Activated CD4-positive, CD25-positive, alpha-beta regulatory T cell treated with anti-CD3 and anti-CD28 coated beads, Interleukin-2, amount 50 U/mL, for 72 hours (primary cell): ENCODE measurements at places on chromosomes 3 and 15.

DNA sequence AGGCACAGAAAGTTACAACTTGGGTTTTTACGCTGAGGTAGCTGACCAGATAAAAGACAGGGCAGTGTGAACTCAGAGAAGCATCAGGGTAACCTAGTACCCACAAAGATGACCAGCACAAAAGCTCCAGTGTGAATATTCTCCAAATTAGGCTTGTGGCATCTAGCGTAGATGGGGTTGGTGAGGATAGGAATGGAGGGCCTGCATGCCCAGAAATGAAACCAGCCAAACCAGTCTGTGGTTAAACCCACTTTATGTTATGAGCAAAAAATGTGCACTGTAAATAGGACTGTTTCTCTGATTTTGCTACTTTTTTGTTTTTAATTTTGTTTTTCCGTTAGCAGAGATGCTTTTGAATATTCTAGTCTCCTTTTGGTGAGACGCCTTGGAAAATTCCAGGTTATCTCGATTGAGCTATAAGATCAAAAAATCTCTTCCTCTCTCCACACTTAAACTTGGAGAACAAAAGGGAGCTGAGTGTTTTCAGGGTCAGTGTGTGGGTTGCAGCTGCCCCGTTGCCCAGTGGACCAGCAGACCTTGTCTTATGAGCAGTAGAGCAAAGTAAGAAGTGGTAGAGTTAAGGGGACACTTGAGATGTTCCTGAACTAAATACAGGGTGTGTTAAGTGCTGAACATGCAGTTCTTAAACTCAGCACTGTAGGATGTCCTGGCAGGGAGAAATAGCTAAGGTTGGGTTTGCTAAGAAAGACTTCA, 132.9 kb downstream of the C3orf38 start:
- DNase-seq: no peak

GRCh38 chr3:127150513-127151250, 42.2 kb upstream of the PRR23E start:
- DNase-seq: no peak

GRCh38 chr3:39937315-39937714, 127.9 kb downstream of the MYRIP start:
- no peak for DNase-seq

DNA sequence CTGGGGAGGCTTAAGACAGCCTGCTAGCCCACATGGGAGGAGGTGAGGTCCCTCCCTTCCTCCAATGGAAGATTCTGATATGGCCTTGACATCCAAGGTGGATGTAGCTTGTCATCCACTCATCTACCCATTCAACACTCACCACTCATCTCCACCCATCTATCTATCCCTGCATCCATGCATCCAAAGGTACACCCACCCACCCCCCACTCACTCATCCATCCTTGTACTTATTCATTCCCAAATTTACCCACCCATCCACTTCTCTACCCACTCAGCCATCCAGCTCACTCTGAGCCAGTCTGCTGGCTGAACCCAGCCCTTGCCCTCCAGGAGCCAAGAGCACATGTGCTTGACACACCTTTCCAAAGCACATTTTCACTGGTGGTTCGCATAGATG, 189.7 kb downstream of the TLE3 start:
- no peak for DNase-seq
